ENCODE measurements at places on chromosomes 7 and 10.

DNA sequence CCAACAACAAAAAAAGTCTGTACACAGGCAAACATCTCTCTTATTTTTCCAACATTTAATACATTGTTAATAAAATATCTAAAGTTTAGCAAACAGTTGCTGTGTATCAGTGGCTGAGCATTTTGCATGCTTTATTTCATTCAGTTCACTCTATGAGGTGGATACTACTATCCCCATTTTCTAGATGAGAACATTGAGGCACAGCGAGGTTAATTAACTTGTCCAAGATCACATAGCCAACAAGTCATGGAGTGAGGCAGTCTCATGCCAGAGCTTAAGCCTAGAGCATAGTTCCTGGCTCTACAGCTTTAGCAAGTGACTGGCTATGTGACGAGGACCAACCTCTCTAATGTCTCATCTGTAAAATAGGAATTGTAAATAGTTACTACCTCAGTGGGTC is 4.4 kb downstream of the GATAD1 start:
- DNase-seq = no peak

DNA sequence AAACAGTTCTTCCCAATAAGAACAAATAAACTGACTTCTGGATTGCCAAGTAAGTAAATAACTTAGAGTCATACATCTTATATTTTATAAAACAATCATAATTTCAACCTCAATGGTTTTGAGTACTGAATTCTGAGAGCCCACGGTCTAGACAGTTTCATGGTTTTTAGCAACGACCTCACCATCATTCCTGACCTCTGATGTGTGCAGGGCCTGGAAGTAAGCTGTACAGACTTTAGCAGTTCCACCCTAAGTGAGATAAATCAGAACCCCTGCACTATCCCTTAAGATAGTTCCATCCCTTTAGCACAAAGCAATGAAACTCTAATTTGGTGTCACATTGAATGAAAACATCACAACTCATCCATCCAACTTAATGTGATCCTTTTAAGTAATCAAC is 86.0 kb downstream of the NEBL start:
- DNase-seq = no peak

GRCh38 chr7:29622335-29623265 is 59.0 kb downstream of the PRR15 start:
- DNase-seq = no peak

GRCh38 chr7:128385988-128386925 is 23.5 kb downstream of the IMPDH1 start:
- DNase-seq = no peak

DNA sequence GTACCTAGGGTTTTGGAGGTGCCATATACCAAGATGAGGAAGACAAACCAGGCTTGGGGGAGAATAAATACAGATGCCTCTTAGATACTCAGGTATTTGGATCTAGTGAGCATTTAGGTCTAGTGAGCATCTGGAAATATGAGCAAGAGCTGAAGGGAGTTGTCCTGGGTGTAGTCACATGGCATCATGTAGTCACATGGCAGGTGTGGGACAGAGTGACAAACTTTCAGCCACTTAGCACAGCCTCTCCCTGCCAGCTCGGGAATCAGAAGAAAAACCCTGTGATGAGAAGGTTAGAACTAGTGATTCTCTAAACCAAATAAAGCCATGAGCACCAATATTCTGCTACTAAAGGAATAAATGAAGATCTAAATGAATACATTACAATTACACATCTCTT is 24.3 kb downstream of the RGR start:
- no peak for DNase-seq

GRCh38 chr10:88178758-88179157 is 315.3 kb downstream of the PTEN start:
- no peak for DNase-seq

DNA sequence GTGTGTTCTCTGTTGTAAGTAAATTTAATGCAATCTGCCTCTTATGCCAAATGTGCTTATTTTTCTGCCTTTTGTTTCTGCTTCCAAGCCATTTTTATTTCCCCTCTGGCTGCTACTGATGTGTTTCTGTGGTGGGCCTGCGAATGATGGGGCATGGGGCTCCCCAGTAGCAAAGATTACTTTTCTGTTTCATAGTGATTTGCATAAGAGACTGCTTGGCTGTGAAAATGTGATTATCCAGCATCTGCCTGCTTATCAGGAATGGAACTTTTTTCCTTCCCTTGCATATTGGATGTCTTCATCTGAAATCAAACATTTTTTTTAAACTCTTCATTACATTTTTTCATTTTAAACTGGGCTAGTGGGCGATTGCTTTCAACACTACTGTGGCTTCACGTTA is 57.7 kb upstream of the BTBD16 start:
- DNase-seq = no peak

GRCh38 chr7:4056552-4057288 is 625.4 kb upstream of the FOXK1 start:
- DNase-seq = no peak

GRCh38 chr7:157527686-157528085 is 190.9 kb downstream of the DNAJB6 start:
- DNase-seq = no peak

DNA sequence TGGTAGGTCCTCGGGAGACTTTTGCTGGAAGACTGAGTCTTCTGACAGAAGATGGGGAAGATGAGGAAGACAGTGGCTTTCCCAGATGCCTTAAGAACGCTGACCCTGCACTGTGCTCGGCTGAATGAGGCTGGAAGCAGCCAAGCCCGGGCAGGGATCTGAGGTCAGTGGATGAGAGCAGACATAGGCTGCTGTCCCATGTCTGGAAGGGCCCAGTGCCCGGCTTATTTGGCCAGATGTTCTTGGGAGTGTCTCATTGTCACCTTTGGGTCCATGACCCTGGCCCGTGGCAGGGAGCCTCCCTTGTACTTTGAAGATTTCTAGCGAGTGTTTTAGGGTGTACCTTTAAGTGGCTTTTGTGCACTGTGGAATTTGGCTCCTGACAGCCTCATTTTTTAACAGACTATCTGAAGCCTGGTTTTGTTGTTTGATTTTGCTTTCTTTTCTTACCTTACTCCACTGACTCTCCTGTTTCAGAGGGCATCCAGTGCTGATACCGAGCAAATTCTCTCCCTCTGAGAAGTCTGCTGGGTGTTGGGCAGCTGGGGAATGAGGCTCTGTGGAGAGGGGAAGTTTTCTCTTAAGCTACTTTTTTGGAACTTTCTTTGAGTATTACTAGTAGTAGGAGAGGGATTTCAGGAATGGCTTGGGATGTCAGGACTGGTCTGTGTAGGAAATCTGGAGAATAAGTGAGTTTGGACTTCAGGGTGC is 61.4 kb downstream of the CREB5 start:
- DNase-seq = no peak

GRCh38 chr7:129535896-129536295 is 33.6 kb downstream of the SMKR1 start:
- peak; percentile 52 for DNase-seq

- no peak for DNase-seq
Observed at GRCh38 chr10:30751678-30752331, 122.3 kb upstream of the LYZL2 start.

DNA sequence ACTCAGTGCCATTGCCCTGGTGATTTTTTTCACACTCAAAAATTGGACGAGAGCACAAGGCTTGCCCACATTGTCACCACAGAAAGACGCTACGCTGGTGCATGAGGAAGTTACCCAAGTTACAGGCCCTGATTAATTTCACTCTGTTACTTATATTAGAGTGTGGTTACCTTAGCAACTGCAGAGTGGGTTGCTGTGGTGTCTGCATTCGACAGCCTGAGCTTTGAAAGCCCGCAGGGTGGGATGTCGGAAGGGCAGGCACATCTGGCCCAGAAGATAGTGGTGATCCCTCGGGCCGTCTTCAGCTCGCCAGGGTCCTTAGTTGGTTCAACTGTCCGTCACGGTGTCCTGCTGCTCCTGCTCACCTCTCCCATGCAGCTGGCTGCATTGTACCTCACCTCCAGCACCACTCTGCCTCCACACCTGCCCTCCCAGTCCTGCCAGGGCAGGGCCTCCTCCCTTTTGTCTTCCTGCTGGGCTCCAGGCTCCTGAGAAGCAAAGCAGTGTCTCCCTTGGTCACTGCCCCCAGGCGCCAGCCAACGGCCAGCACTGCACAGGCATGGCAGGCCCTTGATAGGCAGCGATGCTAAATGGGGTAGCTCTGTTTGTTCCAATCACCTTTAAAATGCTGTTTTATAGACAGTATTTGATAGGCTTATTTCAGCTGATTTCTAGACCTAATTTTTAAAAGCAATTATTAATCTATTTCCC is 167.2 kb downstream of the EBF3 start:
- DNase-seq = no peak
